ENCODE measurements at places on chromosomes 16 and 17.

DNA sequence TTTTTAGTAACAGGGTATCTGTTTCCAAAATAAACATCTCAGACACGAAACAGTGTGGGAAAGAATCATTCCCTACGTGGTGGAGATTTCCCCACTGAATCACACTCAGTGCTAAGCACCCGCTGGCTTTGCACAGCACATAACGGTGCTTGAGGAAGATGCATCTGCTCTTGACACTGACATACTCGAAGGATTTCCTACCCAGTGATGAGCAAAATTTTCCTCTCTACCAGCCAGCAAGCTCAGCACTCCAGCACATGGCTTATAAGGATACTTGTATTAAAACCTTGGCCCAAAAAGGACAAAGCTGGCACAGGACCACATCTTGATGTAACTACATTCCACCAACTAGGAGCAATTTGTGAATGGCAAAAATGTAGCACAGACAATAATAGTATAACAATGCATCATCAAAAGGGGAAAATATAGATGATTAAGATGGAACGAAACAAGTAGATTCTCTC is 59.0 kb downstream of the ANKFY1 start:
- no peak for DNase-seq

DNA sequence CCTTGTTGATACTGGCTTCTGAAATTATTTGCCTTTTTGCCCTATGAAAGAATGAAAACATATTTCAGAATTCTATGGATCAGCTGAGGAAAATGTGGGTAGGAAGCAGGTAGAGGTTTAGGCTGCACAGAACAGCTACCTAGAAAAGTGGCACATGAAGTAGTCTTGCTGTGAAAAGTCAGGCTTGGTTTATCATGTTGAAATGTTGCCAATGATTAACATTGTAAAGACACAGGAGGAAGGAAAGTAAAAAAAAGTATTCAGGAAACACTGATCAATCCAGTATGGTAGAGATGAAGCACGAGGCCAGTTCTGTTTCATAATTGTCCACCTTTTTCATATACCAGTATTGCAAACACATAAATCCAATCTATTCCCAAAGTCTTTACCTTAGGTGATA is 29.9 kb downstream of the ABCA6 start:
- DNase-seq, result no peak

GRCh38 chr17:10463402-10463801 is 6.0 kb downstream of the MYH4 start:
- no peak for DNase-seq

DNA sequence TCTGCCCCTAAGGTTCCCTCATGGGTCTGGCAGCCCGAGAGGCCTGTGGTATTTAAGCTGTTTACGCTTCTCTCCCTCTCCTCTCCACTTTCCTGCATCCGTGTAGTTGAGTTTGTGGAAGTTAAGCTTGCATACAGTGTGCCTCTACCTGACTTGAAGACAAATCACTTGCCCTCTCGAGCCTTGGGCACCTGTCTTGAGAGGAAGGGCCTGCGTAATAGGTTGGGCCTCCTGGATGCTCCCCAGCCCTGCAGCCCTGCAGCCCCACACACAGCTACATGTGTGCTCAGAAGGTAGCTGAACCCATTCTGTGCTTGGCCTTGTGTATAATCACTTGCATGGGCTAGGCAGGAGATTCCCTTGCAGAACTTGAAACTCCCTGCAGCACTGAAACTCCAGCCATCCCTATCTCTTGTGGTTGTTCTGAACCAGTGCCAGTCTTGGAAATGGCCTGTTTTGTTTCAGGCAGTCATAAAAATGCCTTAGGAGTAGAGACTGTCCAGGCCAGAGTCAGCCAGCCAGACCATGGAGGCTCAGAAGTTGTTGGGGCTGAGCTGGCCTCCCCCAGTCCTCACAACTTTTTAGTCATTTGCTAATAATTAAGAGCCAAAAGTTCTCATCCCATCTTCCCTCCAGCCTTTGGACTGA is 134.6 kb downstream of the CLEC16A start:
- no peak for DNase-seq

- DNase-seq, result no peak
These were observed 66.8 kb downstream of the CMIP start for GRCh38 chr16:81511371-81511770.

GRCh38 chr17:21012736-21013135 is 30.1 kb downstream of the USP22 start:
- DNase-seq, result no peak

DNA sequence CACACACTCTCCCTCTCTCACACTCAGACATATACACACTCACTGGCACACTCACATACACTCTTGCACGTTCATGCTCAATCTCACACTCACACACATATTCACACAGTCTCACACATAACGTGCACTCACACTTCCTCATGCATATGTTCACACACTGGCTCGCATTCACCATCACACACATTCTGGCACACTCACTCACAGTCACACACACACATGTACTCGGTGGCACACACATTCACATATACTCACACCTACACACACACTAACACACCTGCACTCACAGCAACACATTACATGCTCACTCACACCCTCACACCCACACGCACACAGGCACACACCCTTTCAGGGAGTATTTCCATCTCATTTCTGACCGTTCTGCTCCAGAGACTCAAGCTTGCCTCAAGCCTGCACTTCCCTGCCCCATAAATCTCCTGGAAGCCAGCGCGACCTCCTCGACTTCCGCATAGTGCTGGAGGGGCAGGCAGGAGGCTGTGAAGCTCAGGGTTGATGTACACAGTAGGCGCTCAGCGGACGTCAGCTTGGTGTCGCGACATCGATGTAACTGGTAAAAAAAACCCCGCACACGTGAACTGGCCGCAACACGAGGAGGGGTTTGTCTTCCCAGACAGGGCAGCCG is 66.7 kb upstream of the FOXF1 start:
- no peak for DNase-seq

- DNase-seq, result no peak
These were observed 36.2 kb downstream of the MPHOSPH6 start for GRCh38 chr16:82133798-82134197.

DNA sequence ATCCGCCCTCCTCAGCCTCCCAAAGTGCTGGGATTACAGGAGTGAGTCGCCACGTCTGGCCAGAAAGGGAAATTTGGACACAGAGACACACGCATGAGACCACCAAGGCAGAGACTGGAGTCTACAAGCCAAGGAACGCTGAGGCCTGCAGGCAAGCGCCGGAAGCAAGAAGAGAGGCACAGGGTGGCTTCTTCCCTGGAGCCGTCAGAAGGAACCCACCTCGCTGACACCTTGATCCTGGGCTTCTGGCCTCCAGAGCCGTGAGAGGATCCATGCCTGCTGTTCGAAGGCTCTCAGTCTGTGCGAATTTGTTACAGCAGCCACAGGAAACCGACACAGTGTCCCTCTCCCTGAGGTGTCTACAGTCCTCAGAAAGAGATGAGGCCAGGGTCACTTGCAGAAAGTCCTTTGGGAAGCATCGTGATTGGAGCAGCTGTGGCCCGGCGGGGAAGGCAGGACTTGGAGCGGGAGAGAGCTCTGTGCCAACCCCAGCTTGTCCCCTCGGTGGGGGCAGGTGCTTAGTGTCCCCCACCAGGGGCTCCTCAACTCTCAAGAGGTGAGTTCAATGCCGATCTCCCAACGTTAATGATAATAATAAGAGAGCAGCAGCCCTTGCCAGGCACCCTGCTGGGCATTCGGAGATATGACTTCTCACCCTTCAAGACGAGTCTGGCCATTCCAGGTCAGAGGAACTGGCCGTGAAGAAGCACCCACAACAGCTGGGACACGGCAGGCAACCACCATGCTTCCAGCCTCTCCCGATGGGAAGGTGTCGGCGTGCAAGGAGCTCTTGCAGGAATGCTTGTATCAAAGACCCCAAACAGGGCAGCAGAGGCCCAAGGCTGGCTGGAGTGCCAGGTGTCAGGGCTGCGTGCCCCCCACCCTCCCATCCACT is 68.4 kb upstream of the TNRC6C start:
- DNase-seq, result no peak

- no peak for DNase-seq
These were observed 66.3 kb downstream of the BPTF start for GRCh38 chr17:67891481-67892119.

DNA sequence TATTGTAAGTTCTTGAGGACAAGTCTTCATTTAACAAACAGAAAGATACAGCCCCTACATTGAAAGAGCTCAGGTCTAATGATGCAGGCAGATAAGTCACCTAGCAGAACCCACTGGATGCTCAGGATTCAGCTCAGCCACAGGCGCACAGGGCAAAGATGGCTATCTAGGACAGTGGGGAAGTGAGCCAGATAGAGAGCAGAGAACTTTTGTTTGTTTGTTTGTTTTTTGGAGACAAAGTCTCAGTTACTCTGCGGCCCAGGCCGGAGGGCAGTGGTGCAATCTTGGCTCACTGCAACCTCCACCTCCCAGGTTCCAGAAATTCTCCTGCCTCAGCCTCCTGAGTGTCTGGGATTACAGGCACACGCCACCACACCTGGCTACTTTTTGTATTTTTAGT is 20.4 kb downstream of the METTL2A start:
- no peak for DNase-seq

DNA sequence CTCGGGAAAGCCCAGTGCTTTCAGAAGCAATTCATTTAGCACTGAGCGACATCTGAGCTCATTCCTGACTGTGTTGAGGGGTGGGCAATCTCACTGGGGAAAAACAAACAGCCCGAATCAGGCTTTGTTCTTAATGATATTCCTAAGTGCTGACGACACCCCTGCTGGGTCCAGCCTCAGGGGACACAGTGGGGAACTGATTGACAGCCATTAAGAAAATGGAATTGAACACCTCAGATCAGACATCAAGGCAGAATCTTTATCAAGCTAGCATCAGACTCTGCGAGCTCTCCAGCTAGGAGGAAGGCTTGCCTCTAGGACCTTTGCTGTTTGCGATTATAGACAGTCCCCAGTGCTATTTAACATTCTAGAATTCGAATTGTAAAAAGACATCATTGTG is 22.5 kb upstream of the LYRM9 start:
- DNase-seq, result no peak

DNA sequence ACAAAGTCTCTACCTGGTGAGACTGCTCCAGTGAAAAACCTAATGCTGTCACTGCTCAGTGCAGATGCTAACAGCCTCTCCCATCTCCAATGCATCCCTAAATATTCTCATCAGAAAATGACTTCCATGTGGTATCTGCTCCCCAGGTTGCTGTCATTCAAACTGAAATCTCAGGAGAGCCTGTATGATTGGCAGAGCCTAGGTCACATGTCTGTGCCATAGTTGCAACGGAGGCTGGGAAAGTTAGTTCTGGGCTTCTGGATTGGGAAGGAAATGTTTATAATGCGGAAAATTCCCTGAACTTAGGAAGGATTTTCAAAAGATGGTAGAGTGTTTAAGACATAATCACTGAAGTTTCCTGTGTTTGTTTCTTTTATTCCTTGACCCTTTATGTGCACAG is 206.4 kb upstream of the ZKSCAN2 start:
- no peak for DNase-seq

DNA sequence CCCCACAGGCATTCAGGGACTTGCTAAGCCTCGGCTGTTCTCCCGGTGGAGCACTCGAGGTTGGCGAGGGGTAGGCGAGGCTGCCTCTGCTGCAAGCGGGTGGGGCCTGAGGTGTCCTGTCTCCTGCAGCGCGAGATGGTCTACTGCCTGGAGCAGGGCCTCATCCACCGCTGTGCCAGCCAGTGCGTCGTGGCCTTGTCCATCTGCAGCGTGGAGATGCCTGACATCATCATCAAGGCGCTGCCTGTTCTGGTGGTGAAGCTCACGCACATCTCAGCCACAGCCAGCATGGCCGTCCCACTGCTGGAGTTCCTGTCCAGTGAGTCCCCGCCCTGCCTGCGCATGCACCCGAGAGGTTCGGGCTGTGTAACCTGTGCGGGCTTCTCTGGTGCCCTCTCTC is 26.3 kb downstream of the TSC2 start:
- no peak for DNase-seq

- DNase-seq, result no peak
These were observed 76.7 kb downstream of the PLD6 start for GRCh38 chr17:17129466-17129865.

DNA sequence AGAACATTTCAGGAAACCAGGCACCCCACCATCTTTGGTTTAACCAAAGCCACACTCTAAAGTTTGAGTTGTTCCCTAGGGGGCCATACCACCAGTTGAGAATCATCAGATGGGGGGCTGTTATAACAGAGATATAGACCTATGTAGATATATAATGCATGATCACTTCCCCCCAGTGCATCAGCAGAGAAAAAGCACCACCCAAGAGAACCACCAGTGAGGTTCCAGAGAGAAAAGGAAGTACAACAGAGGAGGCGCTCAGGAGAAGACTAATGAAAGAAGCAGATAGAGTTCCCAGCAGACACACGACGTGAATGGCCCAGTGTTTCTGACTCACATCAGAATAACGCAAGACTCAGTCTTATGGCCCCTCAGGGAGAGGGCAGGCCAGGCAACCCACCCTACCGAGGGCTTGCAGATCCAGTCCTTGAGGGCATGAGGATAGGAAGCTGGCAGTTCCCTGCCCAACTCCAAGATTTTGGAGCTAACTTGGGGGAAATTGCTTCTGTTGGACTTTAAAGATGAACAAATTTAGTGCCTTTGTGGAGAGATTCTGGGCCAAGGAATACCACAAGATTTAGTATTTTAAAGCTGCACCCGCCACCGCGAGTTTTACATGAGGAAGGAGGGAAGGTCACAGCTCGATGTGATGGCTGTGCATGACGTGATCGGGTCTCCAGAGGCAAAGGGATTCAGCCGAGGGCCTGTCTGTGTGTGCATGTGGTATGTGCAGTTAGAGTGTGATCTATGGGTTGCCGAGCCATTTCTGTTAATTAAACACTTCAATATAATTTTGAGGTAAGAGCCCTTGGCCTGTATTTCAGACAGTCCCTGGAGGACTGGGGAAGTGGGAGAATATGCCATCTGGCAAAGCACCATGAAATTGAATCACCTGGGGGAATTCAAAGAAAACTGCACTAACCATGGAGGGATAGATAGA is 53.1 kb downstream of the AIPL1 start:
- DNase-seq, result no peak

GRCh38 chr17:30290696-30291542 is 825 bp downstream of the BLMH start:
- DNase-seq, result peak; percentile 20

DNA sequence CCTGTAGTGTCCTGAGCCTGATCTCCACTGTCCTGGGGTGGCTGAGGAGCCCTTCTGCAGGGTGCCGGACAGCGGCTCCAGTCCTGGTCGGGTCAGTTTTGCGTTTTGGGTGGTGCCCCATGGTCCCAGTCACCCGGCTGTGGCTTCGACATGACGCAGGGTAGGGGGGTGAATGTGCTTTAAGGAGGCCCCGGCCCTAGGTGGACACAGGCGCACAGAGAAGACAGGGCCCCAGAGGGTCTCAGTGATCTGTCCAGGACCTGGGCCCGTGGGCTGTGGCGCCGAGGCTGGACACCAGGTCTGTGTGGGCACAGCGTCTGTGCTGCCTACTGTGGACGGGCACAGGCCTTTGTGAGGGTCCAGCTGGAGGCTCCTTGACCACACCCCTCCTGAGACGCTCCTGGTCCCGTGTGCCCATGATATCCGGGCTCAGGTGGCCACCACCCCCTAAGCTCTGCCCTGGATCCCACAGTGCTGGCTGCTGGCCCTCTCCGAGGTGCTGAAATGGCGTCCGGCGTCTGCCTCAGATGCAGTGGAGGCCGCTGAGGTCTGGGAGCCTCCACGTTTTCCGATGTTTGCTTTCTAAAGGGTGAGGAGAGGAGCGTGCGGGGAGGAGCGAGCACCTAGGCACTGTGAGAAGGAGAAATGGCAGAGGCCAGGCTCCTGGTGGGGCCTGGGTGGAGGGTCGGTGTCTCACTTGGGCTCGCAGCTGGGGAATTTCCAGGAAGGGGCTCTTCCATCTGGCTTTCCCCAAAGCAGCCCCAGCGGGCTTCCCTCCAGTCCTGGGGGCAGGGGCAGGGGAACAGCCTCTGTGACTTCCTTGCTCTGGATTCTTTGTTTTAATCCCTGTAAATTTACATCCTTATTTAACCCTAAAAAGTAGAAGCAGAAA is 56.1 kb upstream of the ACSF3 start:
- no peak for DNase-seq

All from activated T-cell treated with anti-CD3 and anti-CD28 coated beads for 24 hours (primary cell).